ENCODE measurements at places on chromosomes 2 and 18.

GRCh38 chr2:150391779-150392178 is 95.7 kb downstream of the RND3 start:
- DNase-seq: no peak

- no peak for DNase-seq
These were observed at the start of gene CDKL4 for GRCh38 chr2:39243469-39244123. CDKL4 (minus strand) TSS chr2:39243970.

DNA sequence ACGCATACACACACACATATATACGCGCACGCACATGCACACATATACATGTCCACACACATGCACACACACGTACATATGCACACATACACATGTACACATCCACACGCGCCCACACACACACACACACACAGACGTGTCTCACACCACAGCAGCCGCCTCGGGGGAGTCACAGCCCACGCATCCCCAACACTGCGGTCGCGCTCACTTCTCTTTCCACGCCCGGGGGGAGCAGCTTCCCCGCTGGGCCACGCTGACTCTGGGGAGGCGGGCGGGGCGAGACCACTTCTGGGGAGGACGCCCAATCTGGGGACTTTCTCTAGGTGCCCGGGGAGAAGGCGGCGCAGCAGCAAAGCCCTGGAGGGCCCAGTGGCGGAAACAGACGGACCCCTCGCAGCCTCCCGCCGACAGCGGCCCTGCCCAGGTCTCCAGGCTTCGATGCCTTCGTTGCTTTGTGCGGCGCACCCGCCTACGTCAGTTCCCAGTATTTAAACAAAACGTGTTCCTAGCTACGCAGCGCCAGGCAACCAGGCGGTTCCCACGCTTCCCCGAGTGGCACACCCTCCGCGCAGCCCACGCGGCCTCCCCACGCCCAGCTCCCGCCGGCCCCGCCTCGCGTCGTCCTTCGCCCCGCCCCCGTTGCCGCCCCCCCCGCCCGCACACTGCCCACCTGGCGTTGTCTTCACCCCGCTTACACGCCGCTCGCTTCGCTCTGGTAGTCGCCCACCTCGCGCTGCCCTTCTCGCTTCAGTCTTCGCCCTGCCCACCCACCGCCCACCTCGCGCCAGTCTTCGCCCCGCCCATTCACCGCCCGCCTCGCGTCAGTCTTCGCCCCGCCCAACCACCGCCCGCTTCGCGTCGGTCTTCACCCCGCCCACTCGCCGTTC is 810 bp upstream of the RBFA start:
- no peak for DNase-seq

DNA sequence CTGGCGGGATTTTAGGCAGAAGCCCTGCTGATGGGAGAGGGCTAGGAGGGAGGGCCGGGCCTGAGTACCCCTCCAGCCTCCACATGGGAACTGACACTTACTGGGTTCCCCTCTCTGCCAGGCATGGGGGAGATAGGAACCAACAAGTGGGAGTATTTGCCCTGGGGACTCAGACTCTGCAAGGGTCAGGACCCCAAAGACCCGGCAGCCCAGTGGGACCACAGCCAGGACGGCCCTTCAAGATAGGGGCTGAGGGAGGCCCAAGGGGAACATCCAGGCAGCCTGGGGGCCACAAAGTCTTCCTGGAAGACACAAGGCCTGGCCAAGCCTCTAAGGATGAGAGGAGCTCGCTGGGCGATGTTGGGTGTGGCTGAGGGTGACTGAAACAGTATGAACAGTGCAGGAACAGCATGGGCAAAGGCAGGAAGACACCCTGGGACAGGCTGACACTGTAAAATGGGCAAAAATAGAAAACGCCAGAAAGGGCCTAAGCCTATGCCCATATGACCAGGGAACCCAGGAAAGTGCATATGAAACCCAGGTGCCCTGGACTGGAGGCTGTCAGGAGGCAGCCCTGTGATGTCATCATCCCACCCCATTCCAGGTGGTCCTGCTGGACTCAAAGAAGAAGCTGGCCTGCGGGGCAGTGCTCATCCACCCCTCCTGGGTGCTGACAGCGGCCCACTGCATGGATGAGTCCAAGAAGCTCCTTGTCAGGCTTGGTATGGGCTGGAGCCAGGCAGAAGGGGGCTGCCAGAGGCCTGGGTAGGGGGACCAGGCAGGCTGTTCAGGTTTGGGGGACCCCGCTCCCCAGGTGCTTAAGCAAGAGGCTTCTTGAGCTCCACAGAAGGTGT is 8.5 kb downstream of the PROC start:
- DNase-seq: no peak

GRCh38 chr2:41101281-41101680 is 649.4 kb upstream of the SLC8A1 start:
- no peak for DNase-seq

DNA sequence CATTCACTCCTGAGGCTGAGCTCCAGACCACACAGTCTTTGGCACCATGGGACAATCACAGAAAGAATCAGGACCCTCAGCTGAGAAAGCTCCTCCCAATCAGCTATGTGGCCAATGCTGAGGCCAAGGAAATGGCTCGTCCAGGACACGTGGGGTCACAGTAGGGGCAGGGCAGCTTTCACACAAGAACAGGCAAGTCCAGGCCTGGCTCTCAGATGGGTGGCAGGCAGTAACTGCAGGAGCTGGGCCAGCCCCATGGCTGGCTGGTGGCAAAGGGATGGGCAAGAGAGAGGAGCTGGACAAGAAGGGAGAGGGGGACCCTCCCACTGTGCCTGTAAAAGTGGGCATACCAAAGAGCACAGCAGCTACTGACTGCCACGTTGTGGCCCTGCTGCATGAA is 12.2 kb upstream of the EDAR start:
- DNase-seq: no peak

DNA sequence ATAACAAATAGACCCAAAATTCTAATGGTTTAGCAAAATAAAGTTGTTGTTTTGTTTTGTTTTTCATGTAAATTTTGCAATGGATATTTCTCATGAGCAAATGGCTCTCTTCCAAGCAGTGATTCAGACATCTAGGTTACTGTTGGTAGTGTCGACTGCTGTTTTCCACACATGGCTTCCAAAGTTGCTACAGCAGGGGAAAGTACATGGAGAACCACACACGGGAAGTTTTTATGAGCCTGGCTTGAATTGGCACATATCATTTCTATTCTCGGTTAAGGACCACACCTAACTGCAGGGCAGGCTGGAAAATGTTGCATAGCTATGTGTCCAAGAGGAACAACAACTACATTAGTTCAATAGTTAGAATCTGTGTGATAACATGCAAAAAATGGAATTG is 262.1 kb downstream of the GALNT13 start:
- no peak for DNase-seq
